ENCODE measurements at places on chromosomes 2 and 18.

DNA sequence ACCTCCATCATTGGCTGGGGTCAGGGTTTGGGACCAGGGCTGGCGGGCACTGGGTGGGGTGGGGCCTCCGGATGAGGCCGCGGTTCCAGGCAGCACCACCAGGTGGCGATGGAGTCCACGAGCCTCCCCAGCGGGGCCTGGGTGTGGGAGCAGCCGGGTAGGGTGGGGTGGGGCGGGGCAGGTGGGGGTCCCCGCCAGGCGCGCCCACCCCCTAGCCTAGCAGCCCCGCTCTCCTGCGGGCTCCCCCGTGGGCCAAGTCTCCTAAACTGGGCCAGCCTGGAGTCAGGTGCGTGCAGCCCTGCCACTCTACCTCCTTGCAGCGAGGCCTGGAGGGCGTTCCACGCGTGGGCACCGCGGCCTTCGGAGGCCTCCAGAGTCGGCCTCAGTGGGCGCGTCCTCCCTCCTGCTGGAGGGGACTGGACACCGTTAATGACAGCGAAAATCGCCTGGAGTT, 187.5 kb downstream of the TWIST2 start:
- peak; percentile 10 for DNase-seq

DNA sequence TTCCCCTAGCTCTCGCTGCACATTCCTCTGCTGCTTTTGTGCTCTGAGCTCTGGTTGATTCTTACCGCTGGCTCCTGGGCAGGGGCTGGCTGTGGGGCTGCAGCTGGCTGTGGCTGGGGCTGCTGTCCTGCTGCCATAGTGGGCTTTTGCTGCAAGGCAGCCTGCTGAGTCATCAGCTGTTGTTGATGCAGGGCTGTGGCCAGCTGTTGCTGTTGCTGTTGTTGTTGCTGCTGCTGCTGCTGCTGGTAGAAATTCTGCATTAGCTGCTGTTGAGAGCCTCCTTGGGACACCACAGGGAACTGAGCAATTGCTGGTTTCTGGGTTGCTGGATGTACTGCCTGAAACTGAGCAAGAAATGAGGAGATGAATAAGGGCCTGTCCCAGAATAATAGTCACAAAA, 77.2 kb upstream of the NFU1 start:
- no peak for DNase-seq

- DNase-seq, result no peak
These were observed 53.5 kb downstream of the MBP start for GRCh38 chr18:77079088-77079487.

GRCh38 chr18:13362607-13363006, 144.0 kb downstream of the LDLRAD4 start:
- no peak for DNase-seq

DNA sequence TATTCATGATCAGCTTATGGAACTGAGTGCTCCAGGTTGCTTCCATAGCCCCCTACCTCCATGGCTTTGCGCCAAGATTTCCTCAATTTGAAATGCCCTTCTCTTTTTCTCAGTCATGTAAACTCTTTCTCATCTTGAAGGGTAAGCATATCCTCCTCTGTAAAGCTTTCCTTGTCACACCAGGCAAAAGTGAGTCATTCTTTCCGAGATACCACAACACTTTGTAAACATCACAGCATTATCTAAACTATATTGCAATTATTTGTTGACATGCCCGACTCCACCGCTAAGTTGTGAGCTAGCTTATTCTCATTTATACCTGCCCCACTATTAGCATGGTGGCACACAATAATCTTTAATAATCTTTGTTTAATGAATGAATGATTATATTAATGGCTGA, 419.5 kb upstream of the CHST9 start:
- no peak for DNase-seq

DNA sequence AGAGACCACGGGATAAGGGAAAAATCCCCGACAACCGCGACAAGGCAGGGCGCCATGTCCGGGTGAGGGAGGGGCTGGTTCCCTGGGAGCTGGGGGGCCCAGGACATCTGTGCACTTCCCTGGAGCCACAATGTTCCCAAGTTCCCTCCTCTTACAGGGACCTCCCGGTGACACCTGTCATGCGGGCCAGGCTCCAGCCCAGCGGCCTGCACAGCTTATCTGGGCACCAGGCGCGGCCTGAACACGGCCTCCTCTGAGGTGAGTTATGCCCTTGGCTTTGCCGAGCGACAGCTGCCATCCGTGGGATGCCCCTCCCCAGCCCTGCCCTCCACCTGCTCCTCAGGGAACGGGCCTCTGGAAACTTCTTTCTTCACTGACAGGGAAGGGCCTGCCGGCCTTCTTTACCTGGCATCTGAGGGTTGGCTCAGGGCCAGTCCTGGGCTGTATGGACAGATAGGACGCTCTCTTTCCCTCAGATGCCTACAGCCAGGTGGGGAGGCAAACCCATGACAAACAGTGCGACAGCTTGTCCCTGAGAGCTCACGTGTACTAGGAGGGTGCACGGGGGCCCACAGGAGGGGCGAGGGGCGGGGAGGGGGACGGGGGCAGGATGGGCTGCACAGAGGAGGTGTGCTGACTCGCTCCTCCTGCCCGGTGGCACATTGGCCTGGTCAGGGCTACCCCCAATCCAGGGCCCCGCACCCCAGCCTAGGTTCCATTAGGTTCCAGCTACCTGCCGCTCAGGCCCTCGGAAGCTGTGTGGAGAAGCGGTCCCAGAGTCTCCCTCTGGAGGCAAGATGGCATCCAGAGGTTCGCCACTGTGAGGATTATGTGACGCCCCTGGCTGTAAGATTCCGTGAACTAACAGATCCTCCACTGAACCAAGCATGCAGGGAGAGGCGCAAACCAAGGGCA, 34.9 kb upstream of the HPCAL1 start:
- DNase-seq, result no peak

GRCh38 chr2:218960309-218961165, 1.1 kb downstream of the CDK5R2 start:
- DNase-seq, result no peak

- no peak for DNase-seq
These were observed 247.4 kb upstream of the ST6GAL2 start for GRCh38 chr2:107133412-107133811.

DNA sequence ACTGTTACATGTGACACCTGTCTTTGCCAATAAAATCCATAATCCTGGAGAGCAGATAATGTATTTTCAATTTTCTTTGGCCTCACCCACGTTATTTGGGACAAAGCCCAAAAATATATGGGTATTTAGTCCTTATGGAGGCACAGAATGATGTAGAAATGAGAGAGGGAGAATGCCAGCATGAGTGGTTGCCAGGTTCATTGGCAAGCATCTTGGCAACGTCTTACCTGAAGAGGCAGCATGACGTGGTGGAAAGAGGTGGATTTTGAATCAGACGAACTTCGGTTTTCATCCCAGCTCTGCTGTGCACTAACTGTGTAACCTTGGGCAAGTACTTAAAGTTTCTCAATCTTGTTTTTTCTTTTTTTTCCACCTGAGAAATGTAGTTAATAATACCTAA, 969.6 kb upstream of the PIK3C3 start:
- DNase-seq, result no peak

GRCh38 chr2:109392140-109392539, 221.6 kb downstream of the SEPTIN10 start:
- no peak for DNase-seq

GRCh38 chr2:21249367-21249766, 125.6 kb downstream of the TDRD15 start:
- DNase-seq, result no peak

DNA sequence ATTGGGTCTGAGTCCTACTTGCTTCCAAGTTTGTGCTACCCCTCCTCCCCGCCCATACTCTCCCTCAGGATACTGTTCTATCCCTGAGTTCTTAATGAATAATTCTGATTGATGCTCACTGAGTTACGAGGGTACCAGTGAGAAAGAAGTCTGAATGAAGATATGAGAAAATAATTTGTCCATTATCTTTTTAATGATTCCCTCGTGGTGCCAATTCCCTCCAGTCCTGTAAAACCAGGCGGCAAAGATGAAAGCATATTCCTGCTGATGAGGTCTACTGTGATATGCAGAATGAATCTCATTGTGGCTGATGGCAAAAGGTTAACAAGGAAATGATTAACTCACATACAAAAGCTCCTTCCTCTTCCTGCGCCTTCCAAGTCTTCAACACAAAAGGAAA, 650.2 kb upstream of the SLC39A10 start:
- DNase-seq, result no peak

DNA sequence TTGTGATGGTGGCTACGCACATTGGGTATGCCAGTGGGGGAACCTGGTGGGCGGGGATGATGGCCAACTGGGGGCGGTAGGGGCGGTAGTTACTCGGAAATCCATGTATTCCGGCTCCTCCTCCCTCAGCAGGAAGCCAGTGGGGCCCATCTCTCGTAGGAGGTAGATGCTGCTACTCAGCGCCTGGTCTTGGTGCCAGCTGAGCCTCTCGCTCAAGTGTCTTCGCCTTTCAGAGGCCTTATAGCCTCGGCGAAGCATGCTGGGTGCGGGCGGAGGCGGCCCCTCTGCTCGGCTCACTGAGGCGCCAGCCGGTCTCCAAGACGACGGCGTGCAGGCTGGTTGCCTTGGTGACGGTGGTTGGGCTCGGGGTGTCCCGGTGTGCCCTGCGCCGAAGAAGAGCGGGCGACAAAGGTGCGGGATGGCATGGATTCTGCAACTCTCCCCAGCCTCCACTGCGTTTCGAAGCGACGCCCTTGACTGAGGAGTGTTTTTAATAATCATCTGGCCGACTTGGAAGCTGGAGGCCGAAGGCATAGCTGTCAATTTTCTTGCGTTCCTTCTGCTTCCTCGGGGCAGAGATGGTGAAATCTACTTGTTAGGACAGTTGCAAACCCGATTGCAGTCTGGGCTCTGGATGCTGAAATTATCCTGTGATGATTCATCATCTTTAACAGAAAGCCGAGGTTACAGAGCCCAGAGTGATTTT, at the start of gene ZSWIM2:
ZSWIM2 (minus strand) TSS at position 298 of the 706 bp plus-strand sequence; CDS start at position 258, 40 bp downstream.
- DNase-seq, result no peak

GRCh38 chr2:179243046-179243445, 21.6 kb downstream of the SESTD1 start:
- no peak for DNase-seq

DNA sequence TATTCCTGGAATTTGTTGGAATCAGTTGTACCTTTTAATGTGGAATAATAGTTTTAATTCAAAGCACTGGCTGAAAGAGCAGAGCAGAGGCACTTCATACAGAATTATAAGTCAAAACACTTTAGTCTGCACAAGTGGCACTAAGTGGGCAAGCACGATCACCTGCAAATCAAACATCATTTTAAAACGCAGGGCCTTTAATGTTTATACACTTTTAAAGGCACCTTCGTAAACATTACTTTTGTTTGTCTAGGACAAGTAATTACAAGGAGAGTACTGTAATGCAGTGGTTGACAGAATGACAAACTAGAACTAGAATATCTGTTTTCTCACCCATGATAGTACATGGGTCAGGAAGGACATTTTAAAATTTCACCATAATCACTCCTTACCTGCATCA, 36.4 kb downstream of the LANCL1 start:
- no peak for DNase-seq

GRCh38 chr18:60406721-60407120, 34.1 kb upstream of the MC4R start:
- DNase-seq, result no peak

DNA sequence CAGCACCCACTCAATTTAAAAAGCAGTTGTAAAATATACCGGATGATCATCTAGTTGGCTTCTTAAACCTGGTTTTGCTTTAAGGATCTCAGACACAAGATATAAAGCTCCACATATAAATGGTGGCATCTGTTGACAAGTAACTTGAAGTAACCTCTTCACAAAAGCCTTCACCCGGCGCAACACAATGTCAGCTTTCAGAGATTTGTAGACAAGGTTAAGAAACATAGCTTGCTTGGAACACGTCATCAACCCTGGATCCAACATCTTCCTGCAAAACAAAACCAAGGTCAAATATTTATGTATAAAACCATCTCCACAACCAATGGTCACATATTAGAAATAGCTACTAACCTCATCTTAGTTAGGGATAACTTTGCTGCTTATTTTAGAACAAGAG, 8.3 kb downstream of the CEBPZ start:
- DNase-seq, result no peak

DNA sequence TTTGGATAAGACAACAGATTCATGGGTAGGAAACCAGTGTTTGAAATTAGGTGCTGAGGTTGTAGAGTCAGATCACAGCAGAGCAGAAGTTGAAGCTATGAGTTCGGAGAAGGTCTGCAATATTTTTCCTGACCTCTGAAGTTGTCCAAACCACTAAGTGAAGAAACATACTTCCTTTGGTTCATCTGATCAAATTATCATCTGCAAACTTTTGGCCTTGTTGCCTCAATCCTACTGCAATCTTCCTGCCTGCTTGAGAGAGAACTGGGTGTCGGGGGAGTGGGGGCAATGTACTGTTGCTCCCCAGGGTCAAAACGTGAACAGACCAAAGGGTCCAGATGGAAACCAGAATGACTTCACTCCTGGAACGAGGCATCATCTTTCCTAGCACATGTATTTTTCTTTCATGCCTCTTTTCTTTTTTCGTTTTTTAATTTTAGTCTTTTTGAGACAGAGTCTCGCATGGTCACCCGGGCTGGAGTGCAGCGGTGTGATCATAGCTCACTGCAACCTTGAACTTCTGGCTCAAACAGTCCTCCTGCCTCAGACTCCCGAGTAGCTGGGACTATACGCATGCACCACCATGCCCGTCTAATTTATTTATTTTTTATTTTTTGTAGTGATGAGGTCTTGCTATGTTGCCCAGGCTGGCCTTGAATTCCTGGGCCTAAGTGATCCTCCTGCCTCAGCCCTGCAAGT, 42.7 kb downstream of the RAB31 start:
- no peak for DNase-seq

GRCh38 chr2:10387033-10387432, 61.1 kb downstream of the ODC1 start:
- no peak for DNase-seq

DNA sequence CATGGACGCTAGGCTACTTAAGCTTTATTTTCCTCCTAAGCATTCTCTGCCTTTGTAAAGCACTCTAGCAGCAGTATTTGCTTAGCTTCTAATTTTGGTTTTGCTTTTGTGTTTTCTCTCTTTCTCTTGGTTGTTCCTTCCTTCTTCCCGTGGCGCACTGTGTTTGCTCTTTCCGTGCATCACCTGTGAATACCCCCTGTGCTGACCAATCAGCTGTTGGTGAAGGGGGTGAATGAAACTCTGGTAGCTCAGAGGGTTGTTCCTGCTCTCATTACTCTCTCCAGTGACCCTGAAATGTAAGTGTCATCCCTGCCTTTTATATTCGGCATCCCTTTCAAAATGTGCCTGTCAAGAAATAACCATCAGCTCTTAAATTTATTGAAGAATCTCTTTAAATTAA, 45.5 kb upstream of the TNFRSF11A start:
- DNase-seq, result no peak

All from NCI-H1048 (cell line).